CD8-positive, alpha-beta memory T cell (primary cell): ENCODE measurements at places on chromosomes 2 and 18. TPM values are rescaled to one million over a fixed set of nuclear protein-coding genes. Genes with fewer than 3 reads are reported as not detected.

DNA sequence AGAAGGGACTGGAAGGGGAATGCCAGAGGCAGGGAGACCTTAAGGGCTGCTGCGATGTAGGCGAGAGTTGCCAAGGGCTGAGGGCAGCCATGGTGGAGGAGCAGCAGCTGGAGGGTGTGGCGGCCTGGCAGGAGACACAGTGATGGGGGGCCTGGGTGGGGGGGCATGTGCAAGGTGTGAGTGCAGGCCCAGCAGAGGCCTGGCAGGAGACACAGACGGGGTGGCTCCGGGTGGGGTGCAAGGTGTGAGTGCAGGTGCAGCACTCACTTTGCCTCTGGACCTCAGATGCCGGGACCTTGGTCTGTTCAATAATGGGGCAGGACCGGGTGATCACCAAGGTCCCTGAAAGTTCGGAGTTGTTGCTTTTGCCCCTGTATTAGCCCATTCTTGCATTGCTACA is 76.2 kb upstream of the ODC1 start:
- no peaks in the 10 kb centered on the region for H3K4me1 ChIP-seq
- H3K27ac ChIP-seq, result no peak overlapping the region
- no peaks in the 10 kb centered on the region for H3K36me3 ChIP-seq
- H3K4me3 ChIP-seq, result no peak overlapping the region
- DNase-seq, result no peak

DNA sequence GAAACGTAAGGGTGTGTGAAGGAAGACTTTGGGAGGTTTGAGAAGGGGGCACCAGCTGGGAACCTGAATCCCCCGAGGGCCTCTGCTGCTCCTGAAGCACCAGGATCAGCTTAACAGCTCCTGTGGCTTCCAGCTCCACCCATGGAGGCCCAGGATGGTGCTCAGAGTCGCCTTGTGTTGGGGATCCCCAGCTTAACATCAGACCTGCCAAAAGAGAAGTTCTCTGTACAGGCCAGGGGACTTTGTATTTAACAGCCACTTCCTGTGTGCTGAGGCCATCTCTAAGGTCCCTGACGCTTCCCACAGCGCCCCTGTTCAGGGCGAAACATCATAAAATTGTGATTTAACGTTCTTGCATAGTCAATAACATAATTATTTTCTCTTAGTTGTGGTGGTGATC is 77.5 kb downstream of the NCK2 start:
- H3K4me3 ChIP-seq, result no peak overlapping the region
- H3K27ac ChIP-seq, result no peak overlapping the region
- no peak for DNase-seq
- H3K27me3 ChIP-seq, result no peaks in the 10 kb centered on the region
- H3K36me3 ChIP-seq, result peaks cover 8% of the 10 kb centered on the region

Gene IGFBP2
- 1.1 TPM for total RNA-seq

Gene GALNT13
- total RNA-seq, result not detected

- H3K27me3 ChIP-seq, result no peaks in the 10 kb centered on the region
- H3K27ac ChIP-seq, result no peak overlapping the region
- DNase-seq, result no peak
- H3K4me1 ChIP-seq, result no peaks in the 10 kb centered on the region
- H3K36me3 ChIP-seq, result no peaks in the 10 kb centered on the region
- H3K4me3 ChIP-seq, result no peak overlapping the region
Measured at GRCh38 chr2:104040771-104041170, 813.1 kb upstream of the POU3F3 start.

Gene CTNNA2
- total RNA-seq, result not detected

GRCh38 chr18:37341016-37341415 is 224.6 kb downstream of the CELF4 start:
- no peaks in the 10 kb centered on the region for H3K4me1 ChIP-seq
- no peaks in the 10 kb centered on the region for H3K36me3 ChIP-seq
- H3K27ac ChIP-seq, result no peak overlapping the region

- H3K36me3 ChIP-seq, result no peaks in the 10 kb centered on the region
- H3K27ac ChIP-seq, result no peak overlapping the region
- peaks cover 4% of the 10 kb centered on the region for H3K4me1 ChIP-seq
- H3K4me3 ChIP-seq, result no peak overlapping the region
Measured at GRCh38 chr18:13563390-13563805, 163.0 kb downstream of the FAM210A start.

GRCh38 chr18:42182728-42183700 is 228.0 kb downstream of the PIK3C3 start:
- H3K27me3 ChIP-seq, result no peaks in the 10 kb centered on the region
- H3K4me1 ChIP-seq, result no peaks in the 10 kb centered on the region
- no peak overlapping the region for H3K4me3 ChIP-seq
- H3K27ac ChIP-seq, result no peak overlapping the region
- H3K36me3 ChIP-seq, result no peaks in the 10 kb centered on the region

Gene SPATA3
- total RNA-seq, result 0.24 TPM

Gene SETBP1
- total RNA-seq, result 13.9 TPM

- DNase-seq, result peak; percentile 65
- H3K27ac ChIP-seq, result no peak overlapping the region
- H3K4me1 ChIP-seq, result peaks cover 25% of the 10 kb centered on the region
- H3K4me3 ChIP-seq, result no peak overlapping the region
- no peaks in the 10 kb centered on the region for H3K36me3 ChIP-seq
Measured at GRCh38 chr18:49052891-49053644, 102.3 kb upstream of the SMAD7 start.

GRCh38 chr2:15905986-15906491 is 34.3 kb upstream of the MYCN start:
- no peaks in the 10 kb centered on the region for H3K36me3 ChIP-seq
- DNase-seq, result no peak
- H3K27ac ChIP-seq, result no peak overlapping the region
- no peak overlapping the region for H3K4me3 ChIP-seq
- no peaks in the 10 kb centered on the region for H3K4me1 ChIP-seq

GRCh38 chr2:193581807-193582206 is 1387.1 kb upstream of the TMEFF2 start:
- H3K27ac ChIP-seq, result no peak overlapping the region
- no peaks in the 10 kb centered on the region for H3K36me3 ChIP-seq
- no peaks in the 10 kb centered on the region for H3K4me1 ChIP-seq
- no peak overlapping the region for H3K4me3 ChIP-seq
